Endothelial cell of umbilical vein (primary cell): ENCODE measurements at places on chromosomes 5 and 9. TPM values are rescaled to one million over a fixed set of nuclear protein-coding genes. Genes with fewer than 3 reads are reported as not detected.

DNA sequence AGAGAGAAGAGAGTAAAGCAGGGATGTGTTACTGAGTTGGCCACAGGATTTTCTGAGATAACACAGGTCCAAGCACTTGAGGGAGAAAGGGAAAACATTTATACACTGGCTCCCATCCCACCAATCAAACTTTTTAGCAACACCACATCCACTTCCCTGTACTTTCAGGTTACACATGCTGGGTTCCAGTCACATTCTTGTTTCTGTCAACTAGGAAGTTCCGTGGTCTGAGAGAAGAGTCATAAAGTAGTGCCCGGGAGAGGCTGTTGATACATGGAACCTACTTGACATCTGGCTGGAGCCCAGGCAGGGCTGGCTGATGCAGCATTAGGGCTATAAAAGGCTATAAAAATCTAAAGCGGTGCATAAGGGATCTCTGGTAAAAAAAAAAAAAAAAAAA is 473.9 kb upstream of the COX7C start:
- no peak for DNase-seq

GRCh38 chr5:168858994-168859393 is 279.8 kb upstream of the PANK3 start:
- no peak for DNase-seq

DNA sequence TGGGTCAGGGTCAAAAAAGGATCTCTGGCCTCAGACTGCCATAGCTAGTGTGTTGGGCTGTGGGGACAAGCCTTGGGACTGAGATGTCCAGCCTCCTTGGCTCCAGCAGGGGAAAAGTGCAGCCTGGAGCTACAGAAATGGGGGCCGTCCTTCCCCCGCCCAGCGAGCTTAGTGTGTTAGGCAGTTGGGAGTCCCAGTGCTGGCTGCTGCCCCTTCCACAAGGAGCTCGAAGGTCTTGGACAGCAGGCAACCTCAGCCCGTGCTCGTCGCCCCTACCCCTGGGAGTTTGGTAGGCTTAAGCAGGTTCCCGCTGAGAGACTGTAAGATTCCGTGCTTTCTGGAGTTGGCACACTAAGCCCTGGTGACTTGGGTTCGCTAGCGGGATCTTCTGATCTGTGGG is 293.0 kb upstream of the CDH12 start:
- DNase-seq = no peak

GRCh38 chr9:94860678-94861588 is 134.4 kb downstream of the AOPEP start:
- no peak for DNase-seq

DNA sequence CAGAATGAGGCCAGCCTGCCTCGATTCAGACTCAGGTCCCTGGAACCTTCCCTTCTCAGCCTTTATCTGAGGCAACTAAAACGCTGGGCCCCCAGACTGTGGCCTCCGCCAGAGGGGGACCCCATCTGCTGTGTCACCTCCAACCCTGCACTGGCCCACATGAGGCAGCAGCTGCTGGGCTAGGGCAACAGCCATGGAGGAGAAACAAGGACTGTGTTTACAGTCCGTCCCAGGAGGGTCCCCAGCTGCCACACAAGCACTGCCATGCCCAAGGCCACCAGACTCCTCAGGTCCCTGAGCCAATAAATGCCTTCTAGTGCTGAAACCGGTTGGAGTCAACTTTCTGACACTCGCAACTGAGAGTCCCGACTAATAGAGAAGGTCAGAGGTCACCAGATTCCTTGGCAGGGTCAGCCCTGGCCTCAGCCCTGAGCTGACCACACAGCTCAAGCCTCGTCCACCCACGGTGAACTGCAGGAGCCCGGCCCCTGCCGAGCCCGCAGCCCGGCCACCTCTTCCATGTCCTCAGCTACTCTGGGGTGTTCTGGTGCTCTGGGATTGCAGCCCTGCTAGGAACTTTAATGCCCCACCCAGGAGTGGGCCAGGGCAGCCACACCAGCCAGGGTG is 77.0 kb downstream of the ZNF354C start:
- no peak for DNase-seq

DNA sequence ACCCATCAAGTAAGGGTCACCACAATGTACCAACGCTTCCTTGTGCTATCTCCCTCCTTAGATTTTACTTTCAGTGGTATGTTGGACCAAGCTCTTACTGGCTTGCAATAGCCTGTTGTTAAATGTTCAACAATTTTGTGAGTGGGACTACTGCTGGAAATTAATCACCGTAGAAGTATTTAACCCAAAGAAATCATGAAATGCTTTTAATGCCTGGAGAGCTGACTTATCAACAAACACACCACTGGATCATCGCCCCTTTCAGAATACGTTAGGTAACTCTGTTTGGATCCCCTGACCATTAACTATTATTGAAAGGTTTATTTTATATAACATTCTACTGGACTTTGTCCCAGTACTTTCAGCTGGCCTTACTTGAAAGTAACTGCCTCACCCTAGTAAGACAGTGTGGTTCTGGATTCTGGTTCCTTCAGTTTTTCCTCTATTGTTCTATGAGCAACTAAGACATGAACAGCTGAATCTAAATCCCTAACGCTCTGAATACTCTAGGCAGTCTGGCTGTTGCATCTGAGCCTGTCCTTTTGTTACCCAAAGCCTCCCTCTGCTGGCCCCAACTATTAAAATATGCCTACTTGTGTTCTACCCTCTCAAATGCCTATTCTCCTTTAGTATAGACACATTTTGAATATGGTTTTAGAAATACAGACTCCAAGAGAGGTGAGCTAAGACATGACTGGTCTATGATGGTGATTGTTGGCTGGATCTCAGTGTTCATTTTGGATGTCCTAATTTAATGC is 1203.4 kb upstream of the DMAC1 start:
- DNase-seq = no peak

DNA sequence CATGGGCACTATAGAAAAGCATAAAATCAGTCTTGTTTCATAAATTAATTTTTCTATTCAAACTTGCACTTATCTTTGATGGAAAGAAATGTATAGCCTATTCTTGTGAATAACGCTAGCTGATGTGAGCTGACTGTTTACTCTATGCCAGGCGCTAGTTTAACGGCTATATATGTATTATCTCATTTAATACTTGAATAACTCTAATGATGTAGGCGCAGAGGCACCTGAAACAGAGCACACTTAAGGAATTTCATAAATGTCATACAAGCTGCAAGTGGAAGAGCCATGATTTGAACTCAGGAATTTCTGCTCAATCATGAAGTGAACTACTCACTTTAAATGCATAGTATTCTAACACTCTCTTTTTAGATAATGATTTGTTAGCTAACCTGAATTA is 551.8 kb downstream of the PDE4D start:
- no peak for DNase-seq

- no peak for DNase-seq
Measured at GRCh38 chr9:37371565-37372464, 50.7 kb upstream of the GRHPR start.

The PCDH1 gene
- 113 and 124 TPM in 2 replicates for polyA plus RNA-seq

The GARIN3 gene
- not detected in 2 replicates for polyA plus RNA-seq

The ADRB2 gene
- polyA plus RNA-seq = 0.88 and 0.96 TPM in 2 replicates

- DNase-seq = no peak
Measured at GRCh38 chr5:54315736-54316528, 5.6 kb upstream of the ARL15 start.

- DNase-seq = no peak
Measured at GRCh38 chr5:126732716-126733115, 44.2 kb upstream of the LMNB1 start.

GRCh38 chr9:69023650-69024049 is 9.7 kb upstream of the PRKACG start:
- DNase-seq = no peak

- peak; percentile 49 for DNase-seq
Measured at GRCh38 chr5:66306844-66307315, 162.8 kb downstream of the SREK1 start.

DNA sequence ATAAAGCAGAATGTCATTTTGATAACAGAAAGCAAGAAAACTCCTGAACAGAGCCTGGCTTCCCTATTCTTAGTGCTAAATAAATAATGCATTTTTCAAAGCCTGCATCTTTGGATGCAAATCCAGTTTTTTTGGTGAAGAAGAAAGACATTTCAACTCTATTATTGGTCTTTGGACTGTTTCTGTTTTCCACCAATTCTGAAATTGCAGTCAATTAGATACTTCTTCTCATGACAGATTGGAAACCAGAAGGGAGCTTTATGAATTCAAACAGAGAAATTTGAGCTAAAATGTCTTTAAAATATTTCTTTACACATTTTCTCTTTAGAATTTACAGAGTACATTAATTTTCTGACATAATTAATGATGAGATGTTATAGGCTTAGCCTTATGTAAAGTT is 189.8 kb downstream of the YTHDC2 start:
- DNase-seq = no peak

GRCh38 chr5:4252385-4252784 is 656.8 kb downstream of the IRX1 start:
- no peak for DNase-seq

The NR5A1 gene
- not detected in 2 replicates for polyA plus RNA-seq

DNA sequence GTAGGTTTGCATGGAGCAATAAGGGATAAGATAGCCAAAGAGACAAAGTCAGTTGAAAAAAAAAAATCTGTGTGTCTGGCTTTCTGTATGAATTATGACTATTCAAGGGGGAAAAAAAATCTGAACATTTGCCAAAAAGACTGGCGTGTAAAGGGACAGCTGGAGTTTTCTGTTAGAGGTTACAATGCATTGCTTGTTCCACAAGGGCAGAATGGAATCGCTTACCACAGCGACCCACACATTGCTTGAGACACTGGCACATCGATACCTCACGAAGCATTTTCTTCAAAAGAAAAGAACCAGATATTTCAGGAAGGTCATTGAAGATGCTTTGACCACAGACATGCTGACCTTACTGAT is 327.8 kb downstream of the TMEM167A start:
- peak; percentile 37 for DNase-seq

DNA sequence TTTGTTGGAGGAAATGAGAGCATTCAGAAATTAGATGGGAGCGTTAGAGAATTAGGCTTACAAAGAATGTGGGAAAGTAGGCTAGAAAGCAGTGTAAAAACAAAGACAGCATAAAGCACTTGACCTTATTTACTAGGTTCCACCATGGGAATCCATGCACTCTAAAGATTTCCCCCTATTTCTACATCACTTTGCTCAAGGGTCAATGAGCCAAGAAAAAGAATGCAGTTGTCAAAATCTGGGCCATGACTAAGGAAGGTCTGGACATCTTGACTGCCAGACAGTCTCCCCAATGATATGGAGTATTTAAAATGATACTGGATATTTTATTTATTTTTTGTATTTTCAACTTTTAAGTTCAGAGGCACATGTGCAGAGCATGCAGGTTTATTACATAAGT is 3.4 kb downstream of the TLR4 start:
- DNase-seq = peak; percentile 35

GRCh38 chr5:33362915-33363314 is 77.8 kb upstream of the TARS1 start:
- peak; percentile 92 for DNase-seq

DNA sequence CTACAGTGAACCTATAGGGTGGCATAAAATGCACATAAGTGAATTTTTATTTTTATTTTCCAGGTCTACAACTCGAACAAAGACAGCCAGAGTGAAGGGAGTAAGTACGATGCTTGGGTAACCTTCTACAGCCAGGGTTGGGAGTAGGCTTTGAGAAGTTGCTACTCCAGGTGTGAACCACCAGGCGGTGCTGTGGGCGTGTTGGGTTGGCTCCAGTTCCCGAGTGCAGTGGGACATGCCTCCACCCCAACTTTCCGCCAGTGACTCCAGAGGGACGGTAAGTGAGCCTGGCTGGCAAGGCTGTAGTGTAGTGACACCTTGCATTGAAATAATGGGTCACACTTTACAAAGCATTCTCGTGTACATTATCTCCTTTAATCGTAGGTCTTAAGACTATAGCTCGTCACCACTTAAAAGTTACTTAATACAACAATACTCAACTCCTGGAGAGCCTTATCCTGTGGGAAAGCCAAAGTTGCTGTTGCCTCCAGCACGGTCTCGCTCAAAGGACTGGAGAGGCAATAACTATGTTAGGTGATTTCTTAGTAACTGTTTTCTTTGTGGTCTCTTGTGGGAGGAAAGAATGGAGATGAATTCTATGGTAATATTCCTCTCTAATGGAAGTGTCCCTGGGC is 244.0 kb downstream of the ARHGAP26 start:
- DNase-seq = no peak

The OR13C2 gene
- not detected in 2 replicates for polyA plus RNA-seq

The PAEP gene
- polyA plus RNA-seq = not detected in 2 replicates

The ELOVL7 gene
- polyA plus RNA-seq = 0.01 and 0.18 TPM in 2 replicates

DNA sequence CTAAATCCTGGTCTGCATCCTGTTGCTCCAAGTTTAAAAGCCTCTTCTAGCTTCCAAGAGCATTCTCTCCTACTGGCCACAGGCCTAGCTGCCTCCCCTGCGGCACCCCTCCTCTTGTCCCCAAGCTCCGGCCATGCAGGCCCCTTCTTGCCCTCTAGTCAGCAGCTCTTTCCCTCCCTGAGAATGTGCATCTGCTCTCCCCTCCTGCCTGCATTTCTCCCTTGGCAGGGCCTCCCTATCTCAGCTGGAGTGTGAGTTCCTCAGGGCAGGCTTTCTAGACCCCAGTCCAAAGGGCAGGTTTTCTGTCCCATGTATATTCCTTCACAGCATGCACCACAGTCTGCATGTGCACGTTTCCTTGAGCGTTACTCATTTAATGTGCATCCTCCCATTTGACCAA is 24.6 kb upstream of the BARX1 start:
- no peak for DNase-seq

- no peak for DNase-seq
Measured at GRCh38 chr9:135104761-135105160, 17.3 kb downstream of the OLFM1 start.

GRCh38 chr5:54135042-54135441 is 175.3 kb downstream of the ARL15 start:
- DNase-seq = no peak
